ENCODE measurements at places on chromosomes 1 and 21.

GRCh38 chr1:14466006-14466405 is 132.5 kb upstream of the KAZN start:
- no peak for DNase-seq

DNA sequence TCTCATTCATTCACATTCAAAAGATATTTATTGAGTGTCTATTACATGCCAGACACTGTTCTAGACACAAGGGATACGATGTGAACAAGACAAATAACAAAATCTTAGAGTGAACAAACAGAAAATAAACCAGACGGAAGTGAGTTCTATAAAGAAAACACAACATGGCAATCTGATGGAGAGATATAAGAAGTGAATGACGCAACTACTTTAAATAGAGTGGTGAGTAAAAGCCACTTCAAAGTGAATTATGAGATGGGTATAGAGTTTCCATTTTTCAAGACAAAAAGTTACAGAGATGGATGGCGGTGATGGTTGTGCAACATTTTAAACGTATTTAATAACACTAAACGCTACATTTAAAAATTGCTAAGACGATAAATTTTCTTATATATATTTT is 75.4 kb downstream of the CEP170 start:
- peak; percentile 3 for DNase-seq

- no peak for DNase-seq
Observed at GRCh38 chr1:17295292-17295691, 12.7 kb upstream of the PADI4 start.

- no peak for DNase-seq
Observed at GRCh38 chr1:154485106-154485505, 16.9 kb upstream of the TDRD10 start.

- DNase-seq: no peak
Observed at GRCh38 chr1:230261928-230262650, 164.0 kb downstream of the PGBD5 start.

DNA sequence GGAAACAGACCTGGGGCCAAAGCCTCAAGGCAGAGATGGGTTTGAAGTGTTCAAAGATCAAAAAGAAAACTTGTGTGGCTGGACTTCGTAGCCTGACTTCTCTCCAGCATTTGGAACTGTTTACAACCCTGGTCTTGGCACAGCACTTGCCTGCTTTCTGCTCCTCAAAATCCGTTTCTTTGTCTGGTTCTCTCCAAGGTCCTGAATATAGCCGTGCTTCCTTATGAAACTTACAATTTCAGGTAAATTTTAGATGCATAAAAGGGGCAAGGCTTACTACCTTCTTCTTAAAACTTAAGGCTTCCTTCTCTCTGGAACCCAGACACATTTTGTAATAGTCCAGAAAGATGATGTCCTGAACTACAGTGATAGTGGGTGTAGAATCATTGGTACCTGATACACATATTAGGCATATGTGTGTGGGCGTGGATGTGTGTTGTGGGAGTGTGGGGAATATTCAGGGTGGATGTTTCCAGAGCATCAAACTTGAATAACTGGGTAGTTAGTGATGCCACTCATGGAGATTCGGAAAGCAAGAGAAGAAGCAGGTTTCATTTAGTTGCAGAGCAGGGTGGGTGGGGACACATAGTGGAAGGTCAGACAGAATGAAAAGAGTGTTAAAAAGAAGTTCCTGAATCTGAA is 26.4 kb upstream of the FAM78B start:
- DNase-seq: no peak

DNA sequence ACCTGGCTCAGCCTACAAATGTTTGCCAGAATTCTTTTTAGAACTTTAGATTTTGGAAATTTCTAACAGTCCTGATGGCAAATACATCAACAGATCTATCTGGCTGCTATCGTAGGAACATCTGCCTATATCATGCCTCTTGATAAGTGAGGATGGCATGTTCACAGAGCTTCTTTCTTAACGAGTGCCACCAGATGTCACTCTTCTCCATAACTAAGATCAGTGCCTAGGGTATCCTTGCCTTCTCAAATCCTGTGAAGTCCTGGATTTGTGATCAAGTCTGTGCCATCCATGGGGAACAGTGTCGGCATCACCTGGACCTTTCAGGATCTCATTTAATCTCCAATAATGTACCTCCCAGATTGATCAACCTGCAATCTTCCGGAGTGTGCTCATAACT is 36.5 kb upstream of the CD5L start:
- DNase-seq: peak; percentile 2

DNA sequence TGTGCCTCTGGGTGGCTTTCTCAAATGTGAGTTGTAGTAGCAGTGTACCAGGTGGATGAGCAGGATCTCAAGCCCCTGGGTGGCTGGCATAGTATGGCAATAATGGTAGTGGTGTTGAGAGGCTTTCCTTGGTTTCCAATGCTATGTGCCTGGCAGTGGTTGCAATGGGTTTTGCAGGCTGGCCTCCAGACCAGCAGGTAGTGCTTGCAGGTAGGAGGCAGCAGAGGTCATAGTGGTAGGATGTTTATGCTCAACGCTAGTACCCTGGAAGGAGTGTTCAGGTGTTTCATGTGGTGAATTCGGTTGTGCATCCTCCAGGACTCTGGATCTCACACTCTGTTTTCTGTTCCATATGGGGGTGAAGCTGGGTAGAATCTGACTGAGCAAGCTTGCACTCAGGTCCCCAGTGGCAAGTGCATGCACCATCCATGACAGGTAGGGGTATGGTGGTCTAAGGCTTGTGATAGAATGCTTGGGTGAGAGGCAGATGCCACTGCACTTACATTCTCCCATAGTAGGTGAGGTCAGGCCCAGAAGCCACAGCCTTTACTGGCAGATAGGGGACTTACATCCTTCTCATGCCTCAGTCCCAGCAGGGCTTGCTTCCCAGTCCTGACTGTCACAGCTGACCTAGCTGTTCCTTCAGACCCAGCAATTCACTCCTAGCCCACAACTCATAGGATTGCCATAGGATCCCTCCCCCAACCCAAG is 410.5 kb upstream of the LRRC7 start:
- no peak for DNase-seq

GRCh38 chr21:15414057-15414456 is 315.7 kb upstream of the USP25 start:
- no peak for DNase-seq

DNA sequence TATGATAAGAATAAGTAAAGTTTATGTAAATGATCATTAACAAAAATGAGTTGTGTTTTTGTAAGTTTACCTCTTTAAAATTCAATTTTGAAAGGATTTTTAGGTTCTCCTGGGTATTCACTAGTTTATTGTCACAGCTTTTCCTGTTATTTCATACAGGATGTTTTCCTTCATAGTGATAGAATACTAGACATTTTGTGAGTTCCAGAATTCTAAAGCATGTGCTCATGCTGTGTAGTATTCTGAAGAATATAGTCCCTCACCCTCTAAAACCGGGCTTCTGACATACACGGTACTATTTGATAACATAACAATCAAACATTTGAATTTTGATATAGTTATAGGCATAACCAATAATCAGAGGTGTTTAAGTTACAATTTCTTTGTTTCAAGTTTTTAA is 10.7 kb downstream of the LRRC8C start:
- no peak for DNase-seq
